T-cell (primary cell): ENCODE measurements at places on chromosomes 6 and 20. TPM values are rescaled to one million over a fixed set of nuclear protein-coding genes. Genes with fewer than 3 reads are reported as not detected.

- no peak for DNase-seq
Observed at GRCh38 chr6:125512621-125513020, 210.9 kb upstream of the HDDC2 start.

DNA sequence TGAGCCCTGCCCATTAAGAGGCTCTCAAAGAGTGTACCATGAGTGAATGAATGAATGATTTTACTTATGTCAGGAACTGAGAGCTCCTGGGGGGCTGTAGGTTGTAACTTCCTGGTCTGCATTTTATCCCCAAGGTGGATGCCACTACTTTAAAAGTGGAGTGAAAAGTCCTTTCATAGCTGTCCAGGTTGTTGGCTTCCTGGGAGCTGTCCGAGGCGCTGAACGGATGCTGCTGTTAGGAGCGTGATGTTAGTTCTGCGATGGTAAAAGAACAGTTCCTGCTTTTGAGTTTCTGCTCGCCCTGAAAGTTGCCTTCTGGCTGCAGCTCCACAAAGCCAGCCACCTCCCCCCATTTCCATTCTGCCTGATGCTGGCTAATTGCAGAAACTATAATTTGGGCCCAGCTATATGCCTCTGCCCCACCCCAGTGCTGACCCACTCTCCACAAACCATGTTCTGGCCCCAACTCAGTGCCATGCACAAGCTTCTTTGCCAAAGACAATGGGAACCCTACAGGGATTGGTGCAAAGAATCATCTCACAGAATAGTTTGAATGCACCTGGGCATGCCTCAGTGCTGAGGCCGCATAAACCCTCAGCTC, 330.9 kb upstream of the CDH4 start:
- no peak for DNase-seq

DNA sequence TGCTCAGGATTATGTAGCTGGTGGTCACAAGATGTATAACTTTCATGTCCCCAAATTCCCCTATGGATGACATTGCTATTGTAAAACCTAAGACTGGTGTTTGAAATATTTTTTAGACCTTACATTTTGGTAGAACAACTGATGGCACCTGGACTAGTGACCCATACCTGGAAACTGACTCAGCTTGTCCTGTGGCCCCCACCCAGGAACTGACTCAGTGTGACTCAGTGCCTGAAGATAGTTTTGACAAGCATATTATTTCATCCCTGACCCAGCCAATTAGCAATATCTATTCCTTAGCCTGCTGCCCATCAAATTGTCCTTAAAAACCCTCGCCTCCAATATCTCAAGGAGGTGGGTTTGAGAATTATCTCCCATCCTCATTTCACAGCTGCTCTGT, 90.9 kb upstream of the GRIK2 start:
- DNase-seq: no peak

- DNase-seq: no peak
Observed at GRCh38 chr6:7954477-7955200, 44.1 kb upstream of the TXNDC5 start.

- DNase-seq: no peak
Observed at GRCh38 chr6:4814987-4815386, 38.8 kb downstream of the CDYL start.

Gene RALGAPB
- total RNA-seq: 46.7 TPM

DNA sequence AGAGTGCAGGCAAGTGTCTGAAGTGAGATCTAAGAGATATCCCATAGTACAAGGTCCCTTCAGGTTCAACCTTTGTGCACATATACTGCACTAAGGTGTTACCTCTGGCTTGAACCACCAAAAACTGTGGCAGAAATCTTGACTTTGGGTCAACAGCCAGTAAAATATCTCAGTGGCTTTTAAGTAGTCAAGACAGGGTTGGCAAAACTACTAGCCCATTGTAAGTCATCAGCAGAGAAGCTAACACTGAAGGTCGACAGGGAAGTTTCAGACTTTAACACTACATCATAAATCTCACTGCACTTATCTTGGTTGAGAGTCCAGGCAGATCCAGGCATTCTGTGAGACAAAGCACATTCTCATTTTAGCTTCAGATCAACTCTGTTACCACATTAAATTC, 1684.7 kb downstream of the HACE1 start:
- DNase-seq: no peak

- no peak for DNase-seq
Observed at GRCh38 chr6:124110514-124110913, 306.8 kb downstream of the NKAIN2 start.

DNA sequence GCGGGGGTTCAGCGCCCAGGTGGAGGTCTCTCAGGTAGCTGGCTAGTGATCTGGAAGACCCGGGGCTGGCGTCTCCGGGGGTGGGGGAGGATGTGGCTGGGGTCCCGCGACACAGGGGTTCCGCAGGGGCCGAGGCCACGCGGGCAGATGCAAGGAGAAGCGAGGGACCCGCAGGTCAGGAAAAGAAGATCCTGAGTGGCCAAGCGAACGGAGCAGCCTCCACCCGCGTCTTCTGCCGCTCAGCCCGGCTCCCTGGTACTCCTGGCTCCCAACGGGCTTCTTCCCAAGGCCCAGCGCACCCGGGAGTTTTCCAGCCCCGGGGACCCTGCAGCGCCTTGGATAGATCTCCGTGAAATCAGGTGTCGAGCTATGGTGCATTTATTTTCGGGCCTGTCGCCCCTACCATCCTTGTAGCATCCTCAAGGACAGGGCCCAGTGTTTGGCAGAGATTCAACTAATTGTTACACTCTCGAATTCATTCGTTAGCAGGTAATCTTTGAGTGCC, 682 bp upstream of the CHD6 start:
- DNase-seq: no peak

GRCh38 chr20:62190639-62191411, 8.0 kb downstream of the MTG2 start:
- DNase-seq: no peak

DNA sequence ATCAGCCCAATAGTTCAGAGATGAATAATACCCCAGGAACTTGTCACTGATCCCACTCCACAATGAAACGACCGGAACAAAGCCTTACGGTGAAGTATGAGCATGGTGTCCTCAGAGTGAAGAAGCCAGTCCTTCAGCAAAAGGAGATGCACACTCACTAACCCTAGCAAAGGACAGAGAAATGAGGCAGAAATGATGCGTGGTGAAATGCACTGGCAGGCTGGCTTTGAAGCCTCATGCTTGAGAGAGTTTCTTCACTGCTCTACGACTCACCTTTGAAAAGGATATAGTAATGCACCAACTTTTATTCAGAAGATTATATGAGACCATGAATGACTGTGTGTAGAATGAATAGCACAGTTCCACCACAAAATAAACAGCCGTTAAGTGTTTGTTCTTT, 74.8 kb downstream of the PHACTR1 start:
- DNase-seq: no peak

Gene C20orf204
- 6.3 TPM for total RNA-seq

Gene FILIP1
- total RNA-seq: 0.07 TPM

GRCh38 chr20:51357543-51357942, 185.0 kb downstream of the NFATC2 start:
- DNase-seq: no peak

DNA sequence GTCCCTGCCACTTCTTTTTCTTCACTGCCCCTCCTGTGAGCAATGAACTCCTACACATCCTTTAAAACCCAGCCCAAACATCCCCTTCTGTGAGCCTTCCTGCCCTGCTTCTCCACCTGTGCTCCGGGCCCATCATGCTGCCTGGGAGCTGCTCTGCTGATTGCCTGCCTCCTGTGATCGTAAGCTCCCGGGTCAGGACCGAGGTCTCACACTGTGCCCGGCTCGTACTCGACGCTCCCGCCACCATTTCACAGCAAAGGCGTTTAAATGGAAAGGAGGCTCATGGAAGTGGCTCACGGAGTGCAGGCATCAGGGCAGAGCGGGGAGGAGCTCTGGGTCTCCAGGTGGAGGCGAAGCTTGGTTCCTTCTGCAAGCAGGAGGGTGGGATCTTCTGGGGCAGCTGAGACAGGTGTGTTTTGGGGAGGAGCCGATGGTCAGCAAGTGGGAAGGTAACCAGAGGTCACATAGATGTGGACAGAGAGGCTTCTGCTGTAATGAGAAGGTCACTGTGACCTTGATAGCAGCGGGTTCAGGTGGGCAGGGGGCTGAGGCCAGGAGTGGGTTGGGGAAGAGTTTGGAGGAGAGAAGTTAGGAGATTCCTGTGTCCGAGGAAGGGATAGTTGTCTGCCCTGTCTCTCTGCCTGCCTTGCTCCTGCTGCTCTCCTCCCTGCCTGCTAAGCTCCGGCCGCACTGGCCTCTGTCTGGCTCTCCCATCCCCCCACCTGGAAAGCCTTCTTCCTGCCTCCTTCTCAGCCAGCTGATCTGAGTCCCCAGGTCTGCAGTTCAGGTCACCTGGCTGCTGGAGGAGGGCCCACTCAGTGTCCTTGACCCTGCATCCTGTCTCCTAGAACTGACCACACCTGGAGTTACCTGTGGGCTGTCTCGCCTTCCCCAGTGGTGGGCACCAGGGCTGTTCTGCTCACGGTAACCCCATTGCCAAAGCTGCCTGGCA, 52.7 kb upstream of the FRMD1 start:
- DNase-seq: no peak

GRCh38 chr20:62704341-62704948, 4.2 kb upstream of the NTSR1 start:
- no peak for DNase-seq

Gene OPRL1
- total RNA-seq: 1.6 TPM

GRCh38 chr6:150030611-150031010, 5.3 kb upstream of the RAET1L start:
- no peak for DNase-seq

GRCh38 chr6:73309785-73310502, 44.1 kb downstream of the DPPA5 start:
- peak; percentile 17 for DNase-seq

Gene B3GALT4
- 16.2 TPM for total RNA-seq

- DNase-seq: no peak
Observed at GRCh38 chr6:160393891-160394653, 45.9 kb downstream of the SLC22A3 start.

DNA sequence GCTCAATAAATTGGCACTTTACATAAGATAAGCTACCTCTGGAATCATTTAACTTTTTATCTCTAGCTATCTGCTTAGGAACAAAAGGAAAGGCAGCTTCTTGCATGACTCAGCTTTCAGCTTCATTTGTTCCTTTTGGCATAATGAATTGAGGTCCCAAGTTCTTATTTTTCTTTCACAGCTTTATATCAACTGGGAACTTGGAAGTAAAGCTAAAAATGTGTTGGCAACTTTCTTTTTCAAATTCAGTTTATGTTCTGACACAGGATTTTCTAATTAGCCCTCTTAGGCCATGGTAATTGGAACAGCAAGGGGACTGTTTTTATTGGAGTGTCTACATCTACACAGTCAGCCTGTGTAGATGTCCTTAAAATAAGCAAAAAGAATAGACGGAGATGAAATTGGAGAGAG, 55.2 kb upstream of the MRAP2 start:
- DNase-seq: no peak

- no peak for DNase-seq
Observed at GRCh38 chr6:11972806-11973205, 39.3 kb upstream of the HIVEP1 start.

- DNase-seq: no peak
Observed at GRCh38 chr6:104418125-104418524, 441.6 kb downstream of the HACE1 start.

DNA sequence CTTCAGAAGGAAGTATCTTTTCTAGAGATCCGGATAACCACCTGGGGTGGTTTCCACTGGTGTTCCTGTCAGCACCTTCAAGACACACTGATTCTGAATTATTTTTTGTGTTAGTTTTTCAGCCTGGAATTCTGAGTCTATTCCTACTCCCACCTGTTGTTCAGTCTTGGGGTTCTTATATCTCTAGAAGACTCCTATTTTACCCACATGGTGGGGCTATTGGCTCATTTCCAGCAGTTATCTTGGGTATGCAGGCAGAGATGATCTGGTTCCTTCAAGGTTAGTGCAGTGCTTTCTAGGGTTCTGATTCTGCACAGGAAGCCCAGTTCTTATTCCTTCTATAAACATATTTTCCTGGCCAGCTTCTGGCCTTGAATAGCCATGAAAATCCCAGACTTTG, 175.6 kb upstream of the PDE7B start:
- DNase-seq: no peak

DNA sequence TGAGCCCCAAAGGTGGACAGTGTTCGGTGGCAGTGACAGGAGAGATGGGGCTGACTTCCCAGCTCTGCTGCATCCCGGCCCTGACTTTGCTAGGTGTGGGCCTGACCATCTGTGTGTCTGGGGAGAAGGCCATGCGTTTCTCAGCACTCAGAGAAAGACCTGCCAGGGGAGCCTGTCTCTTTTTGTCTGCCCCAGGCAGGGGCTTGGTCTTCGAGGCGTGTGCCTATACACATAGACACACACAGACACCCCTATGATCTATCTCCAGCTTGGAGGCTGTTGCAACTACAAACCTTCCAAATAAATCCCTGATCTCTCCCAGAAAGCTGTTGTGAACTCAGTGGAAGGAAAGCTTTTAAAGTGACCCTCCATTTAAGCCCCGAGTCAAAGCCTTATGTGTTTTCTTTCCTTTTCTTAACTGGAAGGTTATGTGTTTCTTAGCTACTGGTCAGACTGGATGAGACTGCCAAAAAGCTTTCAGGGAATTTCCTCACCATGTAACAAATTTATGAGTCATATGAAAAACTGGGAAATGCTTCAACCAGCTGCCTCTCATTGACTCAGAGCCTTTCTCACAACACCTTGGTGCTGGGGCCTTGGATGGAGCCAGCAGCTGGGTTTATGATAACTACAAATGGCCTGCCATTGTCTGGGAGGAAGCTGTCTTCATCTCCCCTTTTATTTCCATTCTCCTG, 102.6 kb downstream of the CDC5L start:
- no peak for DNase-seq

- DNase-seq: no peak
Observed at GRCh38 chr6:73983367-73983766, 287.4 kb downstream of the CD109 start.

- peak; percentile 76 for DNase-seq
Observed at GRCh38 chr6:31680226-31681134, at the start of gene LY6G5C. TSS of gene LY6G5C (minus strand) at chr6:31681067. CDS start at chr6:31680373, 694 bp downstream.

GRCh38 chr20:13205848-13206434, 15.1 kb upstream of the ISM1 start:
- DNase-seq: no peak

- no peak for DNase-seq
Observed at GRCh38 chr20:23305098-23305497, 45.5 kb upstream of the NXT1 start.

DNA sequence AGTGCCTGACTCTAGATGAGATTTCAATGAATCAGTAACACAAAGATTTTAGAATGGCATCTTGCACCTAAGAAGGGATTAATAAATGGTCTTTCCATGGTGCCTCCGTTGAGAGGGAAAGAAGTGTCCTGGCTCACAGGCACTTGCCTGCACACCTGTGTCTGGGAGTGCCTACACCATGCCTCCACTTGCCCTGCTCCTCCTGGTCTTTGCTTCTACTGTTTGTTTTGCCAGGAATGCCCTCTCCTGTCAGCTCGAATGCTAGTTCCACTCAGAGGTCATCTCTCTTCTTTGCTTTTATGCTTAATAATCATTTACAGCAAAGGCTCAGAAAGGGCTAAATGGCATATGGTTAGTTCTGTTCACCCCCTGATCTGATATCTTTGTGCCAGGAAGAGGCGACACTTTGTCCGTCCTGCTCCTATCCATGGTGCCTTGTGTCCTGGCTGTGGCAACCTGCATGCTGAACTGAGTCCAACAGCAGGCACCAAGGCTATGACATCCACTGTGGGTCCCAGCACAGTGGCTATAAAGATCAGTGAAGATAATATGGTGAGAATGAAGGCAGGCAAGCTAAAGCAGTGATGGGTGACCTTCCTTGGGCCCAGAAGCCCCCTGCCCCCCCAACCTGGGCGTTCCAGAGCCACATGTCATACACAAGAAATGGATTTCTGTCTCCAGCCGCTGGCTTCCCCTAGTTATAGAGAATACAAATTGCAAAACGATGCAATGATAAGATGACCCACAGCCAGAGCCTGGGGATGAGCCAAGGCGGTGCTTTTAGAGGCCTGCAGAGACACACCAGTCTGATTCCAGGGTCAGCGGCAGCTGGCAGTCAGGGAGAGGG, 1.4 kb downstream of the C6orf132 start:
- DNase-seq: no peak
